ENCODE measurements at places on chromosomes 5 and 9.

DNA sequence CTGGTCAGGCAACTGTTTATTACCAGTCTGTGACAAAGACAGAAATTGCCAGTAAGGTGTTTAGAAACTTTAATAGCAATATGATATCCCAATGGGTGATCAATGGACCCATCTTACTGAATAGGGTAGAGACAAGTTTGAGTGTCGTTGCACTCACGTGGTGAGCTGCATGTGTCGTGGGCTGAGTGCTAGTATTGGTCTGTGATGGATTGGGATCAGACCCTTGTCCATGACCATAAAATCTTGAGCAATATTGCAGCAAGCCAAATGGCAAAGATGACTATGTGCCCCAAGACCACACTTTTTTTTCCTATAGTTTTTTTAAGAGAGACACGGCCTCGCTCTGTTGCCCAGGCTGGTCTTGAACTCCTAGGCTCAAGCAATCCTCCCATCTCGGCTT, 114.5 kb downstream of the PALM2AKAP2 start:
- DNase-seq, result no peak

- DNase-seq, result no peak
Measured at GRCh38 chr5:42641336-42642005, 115.1 kb upstream of the CCDC152 start.

DNA sequence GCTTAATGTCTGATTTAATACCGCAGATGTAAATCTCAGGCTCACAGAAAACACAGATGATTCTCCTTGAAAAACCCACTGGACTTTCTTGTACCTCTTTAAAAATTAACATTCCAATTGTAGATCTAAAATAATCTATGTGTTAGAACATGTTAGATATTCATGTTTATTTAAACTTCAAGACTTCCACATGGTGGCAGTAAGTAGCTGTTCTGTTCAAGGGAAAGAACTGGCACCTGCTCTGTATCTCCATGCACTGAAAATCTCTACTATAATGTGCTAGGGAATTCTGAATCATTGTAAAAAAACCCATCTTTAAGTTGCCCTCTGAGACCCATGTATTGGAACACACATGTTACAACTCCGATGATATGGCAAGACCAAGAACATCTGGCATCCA, 366.9 kb downstream of the DMRTA1 start:
- DNase-seq, result no peak

DNA sequence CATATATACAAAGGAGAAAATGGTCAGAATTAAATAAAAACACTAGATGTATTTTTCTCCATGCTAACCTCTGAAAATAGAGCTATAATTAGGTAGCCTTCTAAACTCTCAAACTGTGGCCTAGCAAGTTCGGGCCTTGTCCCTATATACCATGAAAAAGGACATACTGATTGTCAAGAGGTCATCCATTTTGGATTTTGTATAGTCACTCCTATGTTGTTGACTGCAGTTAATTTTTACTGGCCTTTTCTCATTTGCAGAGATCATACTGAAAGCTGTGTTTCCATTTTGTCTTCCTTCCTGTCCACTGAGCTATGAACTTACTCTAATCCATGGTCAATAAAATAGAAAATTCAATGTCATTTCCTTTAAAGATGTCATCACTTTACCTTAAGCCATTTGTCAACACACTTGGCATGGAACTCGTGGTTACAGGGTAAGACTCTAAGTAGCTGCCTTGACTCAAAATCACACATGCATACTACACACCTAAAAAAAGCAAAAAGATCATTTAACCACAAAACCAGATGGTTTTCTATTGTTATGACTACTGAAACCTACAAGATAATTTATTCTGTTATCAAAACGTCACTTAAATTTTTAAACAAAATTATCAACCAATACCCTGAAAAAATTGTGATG, 58.0 kb downstream of the RNF38 start:
- DNase-seq, result no peak

DNA sequence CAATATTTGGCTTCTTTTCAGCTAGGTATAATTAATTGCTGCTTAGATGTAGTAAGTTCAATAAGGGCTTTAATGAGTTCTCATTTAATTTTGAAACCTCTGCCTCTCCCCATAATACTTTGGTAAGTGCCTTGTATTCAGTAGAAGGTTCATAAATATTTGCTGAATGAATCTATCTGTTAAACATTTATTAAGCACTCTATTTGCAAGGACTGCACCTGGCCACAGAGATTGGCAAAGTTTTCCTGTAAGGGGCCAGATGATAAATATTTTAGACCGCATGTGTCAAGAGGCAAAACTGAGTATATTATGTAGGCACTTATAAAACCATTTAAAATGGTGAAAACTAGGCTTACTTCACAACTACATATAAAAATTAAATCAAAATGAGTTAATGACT, 19.0 kb upstream of the GNA14 start:
- no peak for DNase-seq

DNA sequence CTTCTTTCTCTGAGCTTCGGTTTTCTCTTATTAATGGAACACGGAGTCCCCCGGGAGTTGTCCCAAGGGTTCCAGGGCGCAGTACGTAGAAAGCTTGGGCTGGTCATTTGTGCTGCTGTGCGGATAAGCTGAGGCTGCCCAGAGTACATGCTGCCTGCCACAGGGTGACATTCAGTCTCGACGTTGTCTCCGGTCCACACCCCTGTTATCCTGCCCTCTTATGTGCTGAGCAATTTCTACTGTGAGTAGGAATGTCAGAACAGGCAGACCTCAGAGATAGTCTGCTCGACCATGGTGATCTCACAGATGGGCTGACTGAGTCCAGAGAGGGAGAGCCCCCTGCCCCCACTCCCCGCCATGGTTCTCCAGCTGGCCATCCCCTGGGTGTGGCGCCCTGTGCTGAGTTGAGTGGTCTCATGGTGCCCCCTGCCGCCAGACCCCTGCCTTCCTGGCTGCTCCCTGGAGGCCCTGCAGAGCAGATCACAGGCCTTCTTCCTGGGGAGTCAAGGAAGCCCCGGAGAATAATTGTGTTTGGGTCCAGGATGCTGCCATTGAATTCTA, 124.0 kb downstream of the RGS3 start:
- DNase-seq, result no peak

- DNase-seq, result no peak
Measured at GRCh38 chr5:56918054-56918453, 8.7 kb downstream of the SETD9 start.

DNA sequence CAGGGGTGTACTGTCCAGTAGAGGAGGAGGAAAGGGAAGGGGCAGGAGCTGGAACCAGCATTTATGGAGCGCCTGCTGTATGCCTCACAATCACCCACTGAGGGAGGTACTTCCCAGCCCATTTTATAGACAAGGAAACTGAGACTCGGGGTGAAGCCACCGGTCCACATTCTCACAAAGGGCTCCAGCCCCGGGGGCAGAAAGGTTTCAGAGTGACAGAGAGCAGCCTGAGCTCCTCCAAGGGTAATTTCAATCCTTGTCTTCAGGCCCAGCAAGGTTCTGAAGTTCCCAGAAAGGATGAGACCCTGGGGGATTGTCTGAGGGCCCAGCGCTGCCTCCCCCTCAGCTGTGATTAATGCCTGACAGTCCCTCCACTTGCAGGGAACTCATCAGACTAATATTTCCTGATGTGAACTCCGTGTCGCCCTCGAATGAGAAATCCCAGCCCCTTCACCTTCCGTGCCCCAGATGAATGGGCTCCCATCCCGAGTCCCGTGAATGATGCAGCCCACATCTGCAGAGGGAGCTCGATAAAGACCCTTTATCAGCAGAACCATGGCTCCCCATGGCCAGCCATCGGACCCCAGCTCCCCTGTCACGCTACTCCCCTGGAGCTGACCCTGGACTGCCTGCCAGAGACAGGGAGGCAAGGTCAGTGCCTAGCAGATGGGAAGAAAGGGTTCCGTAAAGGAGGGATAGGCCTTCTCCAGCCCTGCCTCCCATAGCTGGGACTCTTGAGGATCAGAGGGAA, 32.1 kb upstream of the MVB12B start:
- DNase-seq, result no peak

- no peak for DNase-seq
Measured at GRCh38 chr9:89764217-89764616, 159.4 kb downstream of the GADD45G start.

- DNase-seq, result no peak
Measured at GRCh38 chr5:5492087-5492933, 69.8 kb downstream of the ICE1 start.

GRCh38 chr5:31593665-31594064, 45.3 kb upstream of the PDZD2 start:
- DNase-seq, result no peak

GRCh38 chr5:171773106-171773505, 12.5 kb upstream of the SMIM23 start:
- no peak for DNase-seq

DNA sequence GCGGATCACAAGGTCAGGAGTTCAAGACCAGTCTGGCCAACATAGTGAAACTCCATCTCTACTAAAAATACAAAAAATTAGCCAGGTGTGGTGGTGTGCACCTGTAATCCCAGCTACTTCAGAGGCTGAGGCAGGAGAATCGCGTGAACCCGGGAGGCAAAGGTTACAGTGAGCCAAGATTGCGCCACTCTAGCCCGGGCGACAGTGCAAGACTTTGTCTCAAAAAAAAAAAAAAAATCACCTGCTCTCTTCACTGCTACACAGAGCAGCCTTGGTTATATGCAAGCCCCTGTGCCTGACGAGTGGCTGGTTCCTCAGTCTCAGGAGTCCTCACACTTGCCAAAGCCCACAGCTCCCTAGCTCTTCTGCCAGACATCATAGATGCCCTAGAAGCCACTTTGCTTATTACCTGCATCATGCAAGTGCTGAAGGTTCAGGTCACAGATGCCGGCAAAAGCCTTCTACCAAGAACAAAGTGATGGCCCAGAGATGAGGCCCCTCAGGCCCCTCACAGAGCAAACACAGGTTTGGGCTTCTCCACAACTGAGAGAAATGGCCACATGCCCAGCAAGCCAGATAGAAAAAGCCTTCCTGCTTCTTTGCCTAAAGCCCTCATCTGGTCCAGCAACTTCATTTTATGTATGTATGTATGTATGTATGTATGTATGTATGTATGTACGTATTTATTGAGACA, 176.4 kb downstream of the AUH start:
- DNase-seq, result no peak

GRCh38 chr5:167769846-167770413, 521.5 kb upstream of the WWC1 start:
- no peak for DNase-seq

DNA sequence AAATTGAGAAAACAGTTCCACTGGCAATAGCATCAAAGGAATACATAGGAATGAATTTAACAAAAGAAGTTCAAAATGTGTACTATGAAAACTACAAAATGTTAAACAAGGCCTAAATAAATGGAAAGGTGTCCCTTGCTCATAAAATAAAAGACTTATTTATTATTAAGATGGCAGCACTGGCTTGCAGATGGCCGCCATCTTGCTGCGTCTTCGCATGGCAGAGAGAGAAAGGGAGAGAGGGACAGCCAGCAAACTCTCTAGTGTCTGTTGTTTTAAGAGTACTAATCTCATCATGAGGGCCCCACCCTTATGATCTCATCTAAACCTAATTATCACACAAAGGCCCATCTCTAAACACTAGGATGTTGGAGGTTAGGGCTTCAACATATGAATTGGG, 47.1 kb downstream of the ABLIM3 start:
- no peak for DNase-seq

DNA sequence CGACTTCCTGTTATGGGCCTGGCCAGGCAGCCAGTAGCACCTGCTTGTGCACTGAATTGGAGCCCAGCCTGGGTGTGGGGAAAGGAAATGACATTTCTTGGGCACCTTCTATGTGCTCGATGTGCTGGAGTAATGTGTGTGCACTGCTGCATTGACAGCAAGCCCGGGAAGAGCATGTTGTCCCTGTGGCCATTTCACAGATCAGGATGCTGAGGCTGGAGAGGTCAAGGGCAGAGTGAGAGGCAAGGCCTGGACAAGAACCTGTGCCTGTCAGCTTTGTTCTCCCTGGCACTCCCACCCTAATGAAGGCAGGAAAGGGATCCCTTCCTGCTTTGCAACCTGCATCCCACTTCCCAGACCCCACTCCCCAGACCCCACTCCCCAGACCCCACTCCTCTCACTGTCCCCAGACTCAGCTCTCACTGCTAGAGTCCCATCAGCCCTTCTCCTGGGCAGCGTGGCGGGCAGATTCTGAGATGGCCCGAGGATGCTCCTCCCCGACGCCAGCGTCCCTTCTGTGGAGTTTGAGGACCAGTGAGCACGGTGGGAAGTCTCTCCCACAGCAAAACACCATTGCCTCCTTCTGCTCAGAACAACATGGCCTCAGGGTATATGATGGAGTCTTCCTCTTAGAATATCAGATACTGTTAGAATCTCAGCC, 49.6 kb downstream of the BARX1 start:
- DNase-seq, result no peak

- no peak for DNase-seq
Measured at GRCh38 chr5:8060953-8061429, 192.0 kb downstream of the MTRR start.

DNA sequence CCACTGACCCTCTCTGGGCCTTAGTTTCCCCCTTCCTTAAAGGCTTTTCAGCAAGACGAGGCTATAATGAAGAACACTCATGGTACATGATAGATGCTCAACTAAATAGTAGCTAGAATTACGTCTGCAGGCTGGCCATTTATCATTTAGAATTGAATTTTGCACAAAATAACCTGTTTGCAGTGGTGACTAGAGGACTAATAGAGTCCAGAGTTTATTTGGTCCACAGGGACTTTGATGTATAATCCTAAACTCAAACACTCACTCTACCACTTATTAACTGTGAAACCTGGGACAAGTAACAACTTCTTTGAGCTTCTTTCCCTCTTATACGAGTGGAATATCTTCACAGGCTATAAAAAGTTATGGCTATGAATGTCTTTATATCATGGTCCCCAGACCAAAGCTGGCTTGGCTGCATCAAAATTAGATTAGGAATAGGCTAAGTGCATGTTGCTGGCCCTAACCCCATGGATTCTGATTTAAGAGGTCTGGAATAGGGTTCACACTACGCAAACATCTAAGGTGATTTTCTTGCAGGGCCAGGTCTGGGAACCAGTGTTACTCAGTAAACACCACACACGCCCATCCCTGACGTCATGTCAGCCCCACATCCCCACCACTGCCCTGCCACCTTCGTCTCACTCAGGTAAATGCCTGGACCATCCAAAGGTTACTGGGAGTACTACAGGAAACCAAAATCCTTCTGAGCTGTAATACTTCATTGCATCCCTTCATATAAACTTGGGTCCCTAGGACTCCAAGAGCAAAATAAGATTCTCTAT, 150.6 kb downstream of the FRMD3 start:
- no peak for DNase-seq

GRCh38 chr9:129023036-129023907, 4.9 kb downstream of the SH3GLB2 start:
- no peak for DNase-seq

All from activated T-helper 1 cell treated with anti-CD3 and anti-CD28 coated beads, Interleukin-2, amount 50 U/mL, for 16 hours (primary cell).